ENCODE measurements at places on chromosomes 13 and 19. TPM values are rescaled to one million over a fixed set of nuclear protein-coding genes. Genes with fewer than 3 reads are reported as not detected.

The KCNC3 gene
- not detected for total RNA-seq

The AMER2 gene
- total RNA-seq, result not detected

The CD22 gene
- not detected for total RNA-seq

The TRPM4 gene
- total RNA-seq, result 32.7 TPM

The CEBPA gene
- total RNA-seq, result 0.97 TPM

The PSG7 gene
- 0.16 TPM for total RNA-seq

The CARS2 gene
- total RNA-seq, result 81.1 TPM

The AP2S1 gene
- 79.3 TPM for total RNA-seq

The OR7C1 gene
- not detected for total RNA-seq

Measured in hair follicle dermal papilla cell (primary cell).